Stimulated activated CD4-positive, alpha-beta T cell treated with anti-CD3 and anti-CD28 coated beads, Interleukin-4, amount 100 ng/mL, for 48 hours (primary cell): ENCODE measurements at places on chromosomes 2 and 18.

DNA sequence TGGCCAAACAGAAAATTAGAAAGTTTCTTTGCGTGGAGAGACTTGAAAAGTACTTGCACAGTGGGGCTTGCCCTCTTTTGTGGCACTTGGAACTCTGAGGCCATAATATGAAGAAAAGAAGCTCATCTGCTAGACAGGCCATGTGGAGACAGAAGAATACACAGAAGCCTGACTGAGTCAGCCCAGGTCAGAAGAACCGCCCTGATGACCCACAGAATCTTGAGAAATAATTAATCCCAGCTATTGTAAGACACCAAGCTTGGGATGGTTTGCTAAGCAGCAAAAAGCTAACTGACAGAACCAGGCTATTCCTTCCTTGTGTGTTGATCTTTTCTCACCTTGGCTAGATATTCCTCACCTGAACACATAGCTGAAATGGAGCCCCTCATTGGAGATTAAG, 33.7 kb downstream of the G6PC2 start:
- DNase-seq, result no peak

- no peak for DNase-seq
These were observed 693.1 kb downstream of the ERBB4 start for GRCh38 chr2:211845338-211846035.

DNA sequence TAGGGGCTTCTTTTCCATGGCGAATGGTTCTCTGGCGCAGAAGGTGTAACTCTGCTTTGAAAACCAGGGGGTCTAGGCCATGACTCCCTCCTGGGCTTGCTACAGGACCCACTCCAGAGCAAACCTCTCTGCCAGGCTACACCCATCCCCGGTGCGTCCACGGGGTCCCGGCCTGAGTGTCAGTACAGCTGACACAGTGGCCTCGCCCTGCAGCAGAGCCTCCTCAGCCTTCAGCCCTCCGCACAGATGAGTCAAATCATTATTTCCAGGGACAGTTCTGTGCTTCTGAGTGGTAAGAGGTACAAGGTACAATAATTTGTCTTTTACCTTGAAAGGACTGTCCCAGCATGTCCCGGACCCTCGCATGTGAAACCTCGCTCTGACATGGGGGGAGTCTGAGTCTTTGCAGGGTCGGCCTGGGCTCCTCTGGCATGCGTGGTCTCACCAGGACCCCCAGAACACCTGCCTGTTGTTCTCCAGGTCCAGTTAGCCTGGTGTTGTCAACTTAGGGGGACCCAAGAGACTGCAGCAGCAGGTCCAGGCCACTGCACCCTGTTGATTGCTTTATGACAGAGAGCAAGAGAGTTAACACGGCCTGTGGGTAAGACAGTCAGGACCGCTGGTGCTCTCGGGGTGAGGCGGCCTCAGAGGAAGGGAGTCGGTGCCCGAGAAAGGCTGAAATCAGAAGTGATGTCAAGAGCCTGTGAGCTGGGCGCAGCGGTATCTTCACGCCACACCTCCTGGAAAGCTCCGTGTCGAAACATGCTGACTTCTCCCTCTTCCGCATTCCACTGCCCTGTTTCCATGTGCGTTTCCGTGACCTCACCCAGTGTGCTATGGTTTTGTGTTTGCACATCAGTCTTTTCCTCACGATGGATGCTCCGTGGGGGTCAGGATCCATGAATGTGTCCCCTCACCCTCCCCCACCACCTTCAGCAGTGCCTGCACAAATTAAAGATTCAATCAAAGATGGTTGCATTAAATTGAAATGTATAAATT, 340.1 kb downstream of the EIPR1 start:
- DNase-seq, result no peak

- no peak for DNase-seq
These were observed 312.9 kb downstream of the PRKCE start for GRCh38 chr2:45964223-45964841.

- DNase-seq, result no peak
These were observed 66.6 kb upstream of the LAPTM4A start for GRCh38 chr2:20118051-20118450.

DNA sequence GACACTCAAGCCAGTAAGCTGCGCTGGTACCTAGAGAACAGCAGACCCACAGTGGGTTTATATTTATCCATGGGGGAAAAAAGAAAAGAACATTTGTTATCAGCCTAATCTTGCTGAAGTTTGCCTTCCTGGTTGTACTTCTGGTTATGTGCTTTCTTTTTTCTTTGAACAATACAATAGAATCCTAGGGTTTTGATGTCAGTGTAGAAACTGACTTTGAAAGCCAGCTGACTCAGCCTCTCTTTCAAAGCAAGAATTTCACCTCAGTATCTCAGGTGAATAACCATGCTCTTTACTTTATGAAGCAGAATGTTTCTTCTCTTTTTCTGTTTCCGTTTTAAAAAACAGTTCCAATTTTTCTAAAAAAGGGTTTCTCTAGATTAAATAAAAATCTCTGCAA, 78.4 kb downstream of the CD8B2 start:
- DNase-seq, result no peak

DNA sequence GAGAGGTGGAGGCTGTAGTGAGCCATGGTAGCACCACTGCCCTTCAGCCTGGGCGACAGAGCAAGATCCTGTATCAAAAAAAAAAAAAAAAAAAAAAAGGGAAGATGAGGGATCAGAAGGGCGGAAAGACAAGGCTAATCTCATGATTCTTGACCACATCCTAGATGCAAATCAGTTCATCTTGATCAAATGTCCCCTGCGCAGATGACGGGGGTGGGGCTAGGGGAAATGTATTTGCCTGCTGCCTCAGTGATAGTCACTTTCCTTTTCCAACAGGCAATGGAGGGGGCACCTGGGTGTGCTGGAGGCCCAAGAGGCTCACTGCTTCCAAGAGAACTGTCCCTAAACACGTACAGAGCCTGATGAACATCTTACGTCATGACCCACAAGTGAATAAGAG, 3.7 kb upstream of the EMILIN2 start:
- no peak for DNase-seq

DNA sequence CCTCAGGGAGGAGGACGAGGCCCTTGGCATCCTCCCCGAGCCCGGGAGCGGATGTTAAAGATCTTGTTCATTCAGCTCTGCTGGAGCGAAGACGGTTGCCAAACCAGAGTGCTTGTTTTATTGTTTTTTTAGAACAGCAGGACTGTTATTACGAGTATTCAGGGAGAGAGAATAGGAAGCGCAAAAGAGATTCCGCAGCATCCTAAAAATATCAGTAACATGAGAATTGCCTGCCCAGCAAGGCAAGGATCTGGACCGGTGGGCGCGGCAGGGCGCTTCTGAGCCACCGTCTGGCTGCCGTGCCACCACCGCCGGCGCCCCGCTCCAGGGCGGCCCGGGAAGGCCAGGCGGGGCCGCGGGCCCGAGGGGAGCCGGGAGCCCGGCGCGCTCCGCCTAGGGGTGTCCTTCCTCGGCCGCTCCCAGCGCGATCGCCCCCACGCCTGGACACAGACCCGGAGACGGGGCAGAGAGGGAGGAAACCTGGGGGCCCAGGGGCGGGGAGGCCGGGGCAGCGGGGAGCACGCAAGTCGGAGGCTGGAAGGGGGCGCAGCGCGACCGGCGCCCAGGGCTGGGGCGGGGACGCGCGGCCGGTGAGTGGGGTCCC, 843 bp downstream of the CYS1 start:
- no peak for DNase-seq

DNA sequence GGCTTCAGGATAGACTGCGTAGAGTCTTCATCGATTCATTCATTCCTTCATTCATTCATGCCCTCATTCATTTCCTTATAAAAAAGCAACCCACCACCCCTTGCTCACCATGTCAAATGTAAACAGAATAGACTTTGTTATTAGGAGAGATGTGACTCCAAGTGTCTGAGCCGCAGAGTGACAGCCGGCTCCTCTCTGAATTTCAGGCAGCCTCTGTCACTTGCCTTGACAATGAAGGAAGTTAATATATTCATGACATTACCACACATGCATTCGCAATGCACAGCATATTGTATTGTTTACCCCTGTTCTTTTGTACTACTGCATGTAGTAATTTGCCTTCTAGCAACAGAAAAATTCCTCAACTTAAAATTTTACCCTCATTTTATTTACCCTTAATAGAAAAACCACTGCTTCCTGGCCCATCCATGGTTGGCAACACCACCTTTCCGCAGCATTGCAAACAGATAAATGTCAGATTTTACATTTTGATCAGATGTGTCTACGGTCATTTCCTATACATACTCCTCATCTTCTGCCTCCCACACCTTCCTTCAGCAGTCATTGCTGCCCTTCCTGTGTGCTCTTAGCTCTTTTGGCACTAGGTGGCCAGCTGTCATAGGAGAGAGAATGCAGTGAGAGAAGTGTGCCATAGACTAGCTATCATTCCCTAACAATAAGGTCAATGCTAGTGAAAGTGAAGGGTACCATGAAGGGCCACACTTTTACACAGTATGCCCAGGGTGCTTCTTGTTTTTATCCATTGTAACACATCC, 1090.8 kb downstream of the BCL11A start:
- DNase-seq, result no peak

DNA sequence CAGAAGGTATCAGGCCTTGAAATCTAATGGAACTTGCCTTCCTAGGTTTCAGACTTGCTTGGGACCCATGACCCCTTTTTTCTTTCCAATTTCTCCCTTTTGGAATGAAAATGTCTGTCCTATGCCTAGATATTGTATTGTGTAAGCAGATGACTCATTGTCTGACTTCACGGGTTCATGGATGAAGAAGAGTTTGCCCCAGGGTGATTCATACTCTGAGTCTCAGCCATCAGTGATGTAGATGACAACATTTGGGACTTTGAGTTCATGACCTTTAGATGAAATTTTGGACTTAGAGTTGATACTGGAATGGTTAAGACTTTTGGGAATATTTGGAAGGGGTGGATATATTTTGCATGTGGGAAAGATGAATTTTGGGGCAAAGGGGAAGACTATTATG, 11.2 kb upstream of the SCYGR5 start:
- DNase-seq, result no peak

DNA sequence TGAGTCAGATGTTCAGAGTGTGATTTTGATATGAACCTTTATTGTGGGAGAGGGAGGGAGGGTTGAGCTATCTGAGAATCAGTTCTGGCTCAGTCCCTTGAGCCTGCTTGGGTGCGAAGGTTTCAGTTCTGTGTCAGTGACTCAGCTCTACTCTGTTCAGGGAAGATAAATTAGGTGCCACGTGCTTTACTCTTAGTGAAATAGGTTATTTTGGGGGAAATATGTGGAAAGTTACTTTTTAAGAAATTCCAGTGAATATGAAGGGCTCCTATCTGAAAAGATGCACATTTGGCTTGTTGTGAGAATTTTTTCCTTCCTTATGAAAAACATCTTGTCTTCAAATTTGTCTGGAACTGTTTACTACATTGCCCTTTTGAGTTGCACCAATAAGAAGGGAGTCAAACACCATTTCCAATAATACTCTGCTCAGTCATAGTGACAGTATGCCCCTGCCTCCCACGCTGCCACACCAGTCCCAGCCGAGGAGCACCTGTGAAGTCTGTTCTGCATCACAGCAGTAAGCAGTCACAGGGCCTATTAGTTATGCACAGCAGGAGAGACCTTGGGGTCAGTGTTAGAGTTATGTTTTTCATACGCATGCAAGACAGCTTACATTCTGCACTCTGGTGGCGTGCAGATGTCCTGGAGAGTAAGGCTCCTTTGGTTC, 32.8 kb upstream of the DNAH7 start:
- peak; percentile 40 for DNase-seq

DNA sequence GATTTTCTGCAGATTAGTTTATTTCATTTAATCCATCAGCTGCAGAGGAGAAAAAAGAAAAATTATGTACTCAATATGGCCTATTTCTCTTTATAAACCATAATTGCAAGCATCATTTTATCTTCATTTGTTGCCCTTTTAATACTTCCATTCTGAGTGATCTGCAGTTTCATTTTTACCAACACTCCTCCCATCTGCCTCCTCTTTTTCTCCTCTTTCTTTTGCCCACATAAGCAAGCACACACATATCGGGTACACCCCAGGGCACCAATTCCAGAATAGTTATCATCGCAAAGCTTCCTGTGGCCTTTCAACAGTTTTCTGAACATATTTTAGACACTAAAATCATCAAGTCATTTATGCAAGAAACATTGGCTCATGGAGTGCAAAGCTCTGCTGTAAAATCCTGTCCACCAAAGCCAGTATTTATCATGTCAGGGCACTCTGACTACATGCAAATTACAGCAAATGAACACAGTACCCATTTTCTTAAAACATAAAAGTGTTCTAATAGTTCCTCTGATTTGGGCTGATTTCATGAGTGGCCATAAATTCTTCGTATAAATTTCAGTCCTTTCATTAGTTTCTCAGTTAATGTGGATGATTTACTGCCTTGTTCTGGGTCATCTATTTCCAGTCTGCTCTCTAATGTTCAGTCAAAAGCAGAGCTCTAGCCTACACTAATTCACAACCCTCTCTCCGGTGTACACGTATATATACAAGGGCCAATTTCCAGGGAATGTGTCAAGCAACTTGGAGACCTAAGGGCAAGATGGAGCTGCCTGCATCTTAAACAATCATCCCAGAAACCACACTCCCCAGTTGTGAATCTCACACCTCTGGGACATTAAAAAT, 281.3 kb downstream of the STK39 start:
- DNase-seq, result no peak

- no peak for DNase-seq
These were observed 144.9 kb downstream of the L3MBTL4 start for GRCh38 chr18:6269660-6270332.

- no peak for DNase-seq
These were observed 36.7 kb downstream of the PRKD3 start for GRCh38 chr2:37287966-37288365.

GRCh38 chr2:18178736-18179349, 300.4 kb downstream of the KCNS3 start:
- peak; percentile 6 for DNase-seq

DNA sequence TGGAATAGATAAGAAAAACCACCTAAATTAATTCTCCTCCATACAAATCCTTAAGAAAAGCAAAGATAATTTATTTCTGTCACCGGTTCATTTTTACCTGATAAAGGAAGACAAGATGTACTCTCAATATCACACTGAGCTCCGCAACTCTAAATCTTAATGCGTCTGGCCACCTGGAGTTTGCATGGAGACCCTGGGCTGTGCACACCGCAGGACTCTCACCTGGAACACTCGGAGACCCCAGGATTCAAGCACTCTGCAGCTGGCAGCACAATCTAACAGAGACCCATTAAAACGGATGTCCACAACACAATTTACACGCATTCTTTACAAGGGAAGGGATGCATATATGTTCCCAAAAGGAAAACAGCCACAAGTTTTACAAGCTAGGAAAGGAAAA, 72.2 kb downstream of the ZNF516 start:
- no peak for DNase-seq

GRCh38 chr18:36899289-36899688, 70.4 kb downstream of the KIAA1328 start:
- no peak for DNase-seq

DNA sequence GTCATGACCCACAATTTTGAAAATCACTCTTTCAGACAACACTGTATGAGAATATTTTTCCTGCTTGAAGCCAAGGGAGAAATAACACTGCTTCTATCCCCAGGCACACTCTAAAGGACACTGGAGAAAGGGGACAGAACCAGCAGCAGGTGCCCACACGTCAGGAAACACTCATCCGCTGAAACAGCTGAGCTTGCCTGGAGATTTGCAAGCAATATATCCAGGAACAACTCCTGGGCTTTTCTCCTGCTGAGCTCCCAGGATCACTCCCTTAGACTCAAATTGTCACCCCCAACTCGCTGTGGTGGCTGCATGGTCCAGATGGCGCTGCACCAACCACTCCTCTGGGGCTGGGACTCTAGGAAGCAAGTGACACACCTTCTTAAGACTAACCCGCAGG, 186.7 kb downstream of the ARL4C start:
- no peak for DNase-seq
